ENCODE measurements at places on chromosomes 5 and 9.

DNA sequence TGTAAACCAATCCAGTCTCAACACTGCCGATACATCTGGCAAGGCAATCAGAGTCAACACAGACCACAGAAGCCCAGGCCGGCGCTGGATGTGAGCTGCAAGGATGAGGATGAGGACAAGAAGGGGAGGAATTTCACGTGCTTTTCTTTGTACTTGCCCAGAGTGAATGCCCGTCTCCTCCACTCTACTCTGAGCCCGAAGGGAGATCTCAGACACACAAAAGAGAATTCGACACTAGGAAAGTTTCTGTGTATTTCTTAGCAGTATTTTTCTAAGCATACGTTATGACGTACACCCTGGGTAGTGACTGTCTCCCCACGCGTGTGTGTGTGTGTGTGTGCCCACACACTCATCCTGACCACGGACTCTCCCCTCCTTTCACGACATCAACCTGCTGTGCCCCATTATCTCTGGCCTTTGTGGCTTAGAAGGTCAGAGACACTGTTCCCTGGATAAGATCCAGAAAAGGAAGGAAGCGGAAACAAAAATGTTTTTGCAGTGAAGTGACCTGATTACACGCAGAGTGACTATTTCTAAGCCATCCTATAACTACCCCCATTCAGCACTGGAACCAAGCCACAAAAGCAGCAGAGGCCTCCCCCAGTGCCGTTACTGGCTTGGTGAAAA is 227.3 kb upstream of the DAPK1 start:
- DNase-seq = no peak

DNA sequence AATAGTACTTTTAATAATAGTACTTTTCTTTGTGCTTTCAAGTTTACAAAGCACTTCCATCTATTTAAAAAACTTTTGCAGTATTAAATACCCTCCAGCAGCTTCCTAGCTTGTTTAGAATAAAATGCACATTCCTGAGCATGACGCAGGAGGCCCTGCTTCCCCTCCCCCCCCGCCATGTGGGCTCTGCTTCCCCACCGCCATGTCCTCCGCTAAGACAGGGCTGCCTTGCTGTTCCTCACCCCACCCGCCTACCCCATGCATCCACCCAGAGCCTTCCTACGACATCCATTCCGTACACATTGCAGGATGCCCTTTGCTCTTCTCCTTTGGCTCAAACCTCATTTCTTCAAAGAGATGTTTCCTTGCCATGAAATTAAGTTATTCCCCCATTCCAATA is 205.9 kb upstream of the MSX2 start:
- no peak for DNase-seq

DNA sequence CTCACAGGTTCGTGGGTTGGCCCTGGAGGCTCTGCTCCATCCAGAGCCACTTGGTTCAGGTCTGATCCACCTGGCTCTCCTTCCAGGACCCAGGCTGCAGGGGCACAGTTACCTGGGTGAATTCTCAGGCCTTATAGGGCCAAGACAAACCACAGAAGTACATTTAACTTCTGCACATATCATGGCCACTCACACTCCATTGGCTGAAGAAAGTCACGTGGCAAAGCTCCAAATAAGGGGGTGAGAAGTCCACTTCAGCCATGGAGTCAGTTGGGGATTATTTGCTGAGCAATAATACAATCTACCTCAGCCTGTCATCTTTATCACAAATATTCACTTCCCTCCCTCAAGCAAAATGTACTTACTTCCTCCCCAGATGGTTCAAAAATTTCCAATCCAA is 83.6 kb downstream of the MACROH2A1 start:
- DNase-seq = no peak

- no peak for DNase-seq
These were observed 167.1 kb upstream of the GNA14 start for GRCh38 chr9:77815260-77815659.

- DNase-seq = no peak
These were observed 114.5 kb downstream of the LRRC70 start for GRCh38 chr5:62692946-62693713.

- DNase-seq = peak; percentile 36
These were observed 1.2 kb downstream of the ROR2 start for GRCh38 chr9:91948597-91949391.

DNA sequence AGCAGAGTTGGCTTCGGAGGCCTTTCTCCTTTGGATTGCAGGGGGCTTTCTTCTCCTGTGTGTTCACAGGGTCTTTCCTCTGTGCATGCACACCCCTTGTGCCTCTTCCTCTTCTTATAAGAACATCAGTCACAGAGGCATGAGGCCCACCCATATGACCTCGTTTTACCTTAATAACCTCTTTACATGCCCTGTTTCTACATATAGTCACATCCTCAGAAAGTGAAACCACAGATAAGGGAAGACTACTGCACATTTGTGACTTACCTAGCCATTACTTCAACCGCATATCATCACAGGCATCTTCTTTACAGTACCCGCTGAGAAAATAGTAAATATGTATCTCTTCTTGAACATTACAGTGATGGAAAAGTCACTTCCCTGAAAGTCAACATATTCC is 204.9 kb upstream of the TARS1 start:
- DNase-seq = no peak

DNA sequence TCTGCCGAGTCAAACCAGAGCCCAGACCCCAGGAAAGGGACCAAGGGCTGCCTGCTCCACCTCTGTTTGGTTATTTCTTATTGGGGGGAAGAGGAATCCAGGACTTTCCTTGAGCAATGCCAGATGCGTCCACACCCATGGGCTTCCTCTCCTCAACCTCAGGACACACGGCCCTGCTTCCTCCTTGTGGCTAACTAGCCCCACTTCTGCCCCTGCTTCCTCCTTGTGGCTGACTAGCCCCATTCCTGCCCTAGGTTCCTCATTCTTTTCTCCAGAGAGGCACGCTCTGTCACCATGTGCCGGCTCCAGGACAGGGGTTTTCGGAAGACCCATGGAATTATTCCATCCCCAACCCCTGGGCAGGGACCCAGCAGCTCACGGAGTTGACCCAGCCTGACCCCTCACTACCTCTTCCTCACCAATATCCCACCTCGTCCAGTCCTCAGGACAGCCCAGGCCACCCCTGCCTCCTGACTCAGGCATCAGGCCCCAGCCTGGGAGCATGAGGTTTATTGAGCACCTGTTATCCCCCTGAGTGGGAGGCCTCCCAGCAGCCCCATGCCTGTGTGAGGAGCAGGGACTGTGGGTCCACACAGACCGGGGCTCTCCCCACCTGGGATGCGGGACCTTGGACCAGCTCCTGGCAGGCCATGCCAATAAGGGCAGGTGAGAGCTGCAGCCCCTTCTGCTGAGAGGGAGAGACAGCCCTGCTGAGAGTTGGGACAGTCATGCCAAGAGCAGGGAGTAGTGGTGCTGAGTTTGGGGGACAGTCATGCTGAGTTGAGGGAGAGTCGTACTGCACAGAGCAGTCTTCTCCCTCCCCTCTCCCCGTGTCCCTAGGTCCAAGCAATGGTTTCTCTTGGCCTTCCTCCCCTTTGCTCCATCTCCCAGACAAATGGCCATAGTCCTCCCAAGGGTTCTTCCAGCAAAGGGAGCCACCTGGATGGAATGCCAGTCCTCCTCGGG is 11.8 kb upstream of the FCN1 start:
- no peak for DNase-seq

All from ACHN (cell line).